ENCODE measurements at places on chromosomes 7 and 10.

DNA sequence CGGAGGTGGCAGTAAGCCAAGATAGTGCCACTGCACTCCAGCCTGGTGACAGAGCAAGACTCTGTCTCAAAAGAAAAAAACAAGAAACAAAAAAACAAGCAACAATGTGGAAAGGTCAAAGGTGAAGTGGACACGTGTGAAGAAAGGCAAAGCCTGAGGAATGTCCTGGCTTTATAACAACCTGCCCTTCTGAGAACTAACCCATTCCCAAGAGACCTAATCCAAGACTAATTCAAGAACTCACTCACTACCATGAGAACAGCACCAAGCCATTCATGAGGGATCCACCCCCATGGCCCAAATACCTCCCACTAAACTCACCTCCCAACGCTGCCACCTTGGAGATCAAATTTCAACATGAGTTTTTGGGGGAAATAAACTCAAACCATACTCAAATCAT is 47.5 kb upstream of the KIF5B start:
- no peak for DNase-seq

DNA sequence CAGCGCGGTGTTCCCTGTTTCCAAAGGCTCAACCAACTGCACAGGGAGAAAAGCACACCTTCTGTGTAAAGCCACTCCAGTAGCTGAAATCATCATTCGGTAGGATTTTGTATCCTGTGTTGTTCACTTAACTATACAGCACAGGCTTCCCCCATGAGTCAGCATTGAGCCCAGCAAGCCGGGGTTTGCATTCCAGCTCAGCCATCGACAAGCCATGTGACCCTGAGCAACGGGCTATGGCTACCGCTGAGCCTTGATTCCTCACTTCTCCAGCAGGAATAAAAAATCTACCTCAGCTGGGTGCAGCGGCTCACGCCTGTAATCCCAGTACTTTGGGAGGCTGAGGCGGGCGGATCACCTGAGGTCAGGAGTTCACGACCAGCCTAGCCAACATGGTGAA is 44.1 kb upstream of the ATP6V0A4 start:
- DNase-seq: no peak

- no peak for DNase-seq
These were observed at the start of gene RBM20 for GRCh38 chr10:110643653-110644597. Gene RBM20 (plus strand): TSS chr10:110644336. CDS start chr10:110644455, 119 bp downstream.

DNA sequence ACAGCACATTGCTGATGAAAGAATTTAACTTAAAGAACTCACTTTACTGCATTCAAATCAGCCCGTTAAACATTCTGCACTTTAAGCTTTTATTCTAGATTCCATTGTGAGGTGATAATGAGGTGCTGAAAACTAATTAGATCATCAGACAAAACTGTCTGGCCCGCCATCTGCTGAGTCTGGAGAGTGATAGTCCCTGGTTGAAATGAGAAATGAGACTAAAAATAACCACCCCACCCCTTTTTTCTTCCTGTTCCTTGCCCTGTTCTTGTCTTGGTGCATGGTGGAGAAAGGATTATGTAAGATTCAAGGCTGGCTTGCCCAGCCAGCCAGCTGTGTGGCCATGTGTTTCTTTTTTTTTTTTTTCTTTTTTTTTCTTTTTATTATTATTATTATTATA is 277.0 kb upstream of the COBL start:
- no peak for DNase-seq

GRCh38 chr7:75045881-75046280 is 27.7 kb downstream of the RCC1L start:
- no peak for DNase-seq
